Activated naive CD8-positive, alpha-beta T cell treated with anti-CD3 and anti-CD28 coated beads for 36 hours (primary cell): ENCODE measurements at places on chromosomes 5 and 9.
A peak's percentile ranks its signal among the peaks of the same experiment; 100 is the strongest.

GRCh38 chr9:7201196-7201595 lies 443.4 kb downstream of the KDM4C start:
- no peak for DNase-seq

DNA sequence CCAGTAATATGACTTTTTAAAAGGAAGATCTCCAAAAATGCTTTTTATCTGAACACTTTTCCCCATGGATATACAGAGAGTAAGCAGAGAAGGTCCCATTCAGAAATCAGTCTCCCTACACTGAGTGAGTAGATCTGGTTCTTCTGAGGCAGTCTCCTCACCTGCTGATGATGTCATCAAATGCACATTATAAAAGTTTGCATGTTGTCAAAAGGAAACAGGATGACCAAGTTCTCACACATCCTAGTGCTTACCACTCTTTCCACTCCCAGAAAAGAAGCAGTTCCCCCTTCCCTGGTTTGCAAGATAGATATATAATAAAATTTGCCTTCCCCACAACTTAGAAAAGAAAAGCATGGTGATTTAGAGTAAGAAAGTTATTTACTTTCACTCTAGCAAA lies 180.5 kb downstream of the RAB3C start:
- DNase-seq = no peak

DNA sequence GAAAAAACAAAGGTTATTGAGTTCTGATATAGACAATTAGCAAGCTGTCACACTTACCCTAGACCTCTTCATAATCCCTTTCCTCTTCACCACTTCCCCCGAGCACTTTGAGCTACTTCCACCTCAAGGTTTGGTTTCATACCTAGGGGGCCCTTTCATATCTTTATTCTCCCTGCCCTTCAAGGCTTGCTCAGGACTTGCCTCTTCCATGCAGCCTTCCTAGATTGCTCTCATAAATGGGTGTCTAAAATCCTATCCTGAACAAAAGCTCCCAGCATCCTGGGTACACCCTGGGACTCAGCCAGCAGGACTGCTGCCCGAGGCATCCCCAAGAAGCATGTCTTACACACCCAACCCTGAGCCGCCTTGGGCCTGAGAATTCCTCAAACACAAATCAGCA lies 157.3 kb downstream of the C5orf15 start:
- DNase-seq = no peak

- no peak for DNase-seq
Observed at GRCh38 chr5:151961557-151961956, 36.9 kb upstream of the GLRA1 start.

DNA sequence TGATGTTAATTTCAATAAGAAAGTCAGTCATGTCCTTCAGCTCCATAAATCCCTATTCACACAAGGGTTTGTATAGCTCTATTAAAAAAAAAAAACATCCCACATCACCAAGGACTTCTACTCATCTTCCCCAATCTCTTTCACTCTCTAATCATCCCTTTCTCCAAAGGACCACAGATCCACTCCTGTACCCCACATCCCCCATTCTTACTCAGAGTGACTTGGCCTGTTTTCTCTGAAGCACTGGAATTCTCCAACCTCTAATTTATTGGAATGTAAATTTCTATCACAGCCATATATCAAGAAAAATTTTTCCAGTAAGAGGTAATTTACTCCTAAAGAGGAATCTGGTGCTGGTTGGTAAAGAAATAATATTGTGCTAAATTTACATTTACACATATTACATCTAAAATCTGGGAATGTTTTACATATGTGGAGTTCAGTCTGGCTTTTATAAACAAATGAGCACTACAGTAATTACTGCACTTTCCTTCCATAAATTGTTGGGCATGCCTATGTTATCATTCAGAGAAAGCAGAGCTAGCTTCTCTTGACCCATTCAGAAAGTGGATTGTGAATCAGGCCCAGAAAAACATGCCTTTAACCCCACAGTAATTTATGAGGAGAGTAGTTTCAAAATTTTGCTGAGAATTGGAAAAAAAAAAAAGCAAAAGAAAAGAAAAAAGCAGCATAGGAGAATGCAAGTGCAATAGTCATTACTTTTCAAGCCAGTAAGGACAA lies 399.5 kb upstream of the TNC start:
- DNase-seq = no peak

DNA sequence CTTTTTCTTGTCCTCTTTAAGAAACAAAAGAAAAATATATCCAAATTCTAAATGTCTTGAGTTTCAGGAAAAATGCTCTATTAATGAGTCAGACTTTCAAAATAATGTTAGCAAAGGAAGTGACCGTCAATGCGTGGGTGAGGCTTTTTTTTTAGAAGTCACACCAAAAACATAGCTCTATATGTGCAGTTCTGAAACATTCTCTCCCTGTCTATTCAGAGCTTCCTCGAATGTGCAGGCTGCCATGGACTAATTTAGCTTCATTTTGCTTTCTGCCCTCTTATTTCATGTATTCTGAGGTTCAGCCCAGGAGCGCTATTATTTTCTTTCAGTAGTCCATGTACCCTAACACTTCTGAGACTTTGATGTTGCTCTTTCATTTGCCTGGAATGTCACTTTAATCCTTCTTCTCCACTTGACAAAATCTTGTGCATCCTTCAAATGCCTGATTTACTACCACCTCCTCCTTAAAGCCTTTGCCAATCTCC lies 72.5 kb upstream of the RASA1 start:
- peak; percentile 18 for DNase-seq

- no peak for DNase-seq
Observed at GRCh38 chr5:30871196-30871595, 322.3 kb upstream of the CDH6 start.

- DNase-seq = no peak
Observed at GRCh38 chr9:90044710-90045151, 439.9 kb downstream of the GADD45G start.

DNA sequence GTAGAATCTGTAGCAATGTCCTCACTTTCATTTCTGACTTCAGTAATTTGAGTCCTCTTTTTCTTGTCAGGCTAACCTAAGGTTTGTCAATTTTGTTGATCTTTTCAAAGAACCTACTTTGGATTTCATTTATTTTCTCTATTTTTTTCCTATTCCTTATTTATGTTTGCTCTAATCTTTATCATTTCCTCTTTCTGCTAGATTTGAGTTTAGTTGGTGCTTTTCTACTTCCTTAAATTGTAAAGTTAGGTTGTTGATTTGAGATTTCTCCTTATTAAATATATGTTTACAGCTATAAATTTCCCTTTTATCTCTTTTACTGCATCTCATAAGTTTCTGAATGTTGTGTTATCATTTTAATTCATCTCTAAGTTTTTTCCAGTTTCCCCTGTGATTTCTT lies 75.1 kb upstream of the FAM120A start:
- DNase-seq = no peak

DNA sequence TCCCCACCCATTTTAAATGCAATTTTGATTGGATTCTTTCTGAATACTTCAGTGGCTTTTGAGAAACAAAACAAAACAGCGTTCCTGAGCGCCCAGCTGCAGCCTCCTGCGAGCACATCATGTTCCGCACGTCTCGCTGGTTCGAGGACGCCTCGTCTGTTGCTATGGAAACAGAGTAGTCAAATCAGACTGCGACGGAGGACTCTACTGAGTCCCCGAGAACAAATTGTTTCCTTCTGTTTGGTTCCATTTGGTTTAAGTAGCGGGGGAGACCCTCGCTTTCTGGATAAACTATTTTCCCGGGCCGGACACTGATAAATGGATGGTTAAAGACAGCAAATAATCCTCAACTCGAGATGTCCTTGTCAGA lies 69.0 kb downstream of the SLC28A3 start:
- DNase-seq = peak; percentile 59

DNA sequence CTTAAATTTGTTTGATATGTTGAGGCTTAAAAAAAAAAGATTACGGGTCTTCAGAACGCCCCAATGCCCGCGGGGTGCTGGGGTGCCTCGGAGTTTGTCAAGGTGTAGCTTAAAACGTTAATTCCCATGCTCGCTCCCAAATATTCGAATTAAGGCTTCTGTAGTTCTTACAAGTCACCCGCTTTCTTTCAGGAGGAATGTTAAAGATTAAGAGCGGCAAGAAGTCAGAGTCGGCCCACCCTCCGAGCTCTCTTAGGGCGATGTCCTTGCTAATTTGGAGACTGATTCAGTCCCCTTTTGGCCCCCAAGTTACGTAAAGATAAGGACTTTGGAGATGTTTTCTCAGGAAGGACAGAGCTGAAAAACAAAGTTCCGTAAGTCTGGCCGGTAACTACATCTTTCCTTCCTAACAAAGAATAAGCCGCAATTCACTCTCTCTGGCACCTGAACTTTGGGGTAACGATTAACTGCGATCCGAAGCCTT lies 746 bp upstream of the NPM1 start:
- DNase-seq = no peak
